ENCODE measurements at places on chromosomes 6 and 20.

DNA sequence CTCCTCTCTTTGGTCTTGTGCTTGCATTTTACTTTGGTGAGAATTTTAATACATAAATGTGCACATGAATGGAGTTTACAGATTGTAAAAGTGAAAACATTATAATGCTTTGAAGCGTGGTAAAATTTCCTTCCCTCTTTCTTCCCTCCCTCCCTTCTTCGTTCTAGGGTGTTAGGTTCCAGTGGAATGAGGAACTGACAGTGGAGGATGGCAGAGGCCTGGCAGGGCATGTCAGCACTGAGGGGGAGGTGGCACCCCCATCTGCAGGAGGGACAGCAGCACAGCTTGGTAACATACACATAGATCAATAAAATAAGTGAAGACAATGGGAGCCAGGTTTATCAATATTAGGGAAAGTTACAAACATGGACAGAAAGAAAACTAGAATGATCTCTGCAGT, 47.5 kb downstream of the RNASET2 start:
- peak; percentile 70 for DNase-seq

DNA sequence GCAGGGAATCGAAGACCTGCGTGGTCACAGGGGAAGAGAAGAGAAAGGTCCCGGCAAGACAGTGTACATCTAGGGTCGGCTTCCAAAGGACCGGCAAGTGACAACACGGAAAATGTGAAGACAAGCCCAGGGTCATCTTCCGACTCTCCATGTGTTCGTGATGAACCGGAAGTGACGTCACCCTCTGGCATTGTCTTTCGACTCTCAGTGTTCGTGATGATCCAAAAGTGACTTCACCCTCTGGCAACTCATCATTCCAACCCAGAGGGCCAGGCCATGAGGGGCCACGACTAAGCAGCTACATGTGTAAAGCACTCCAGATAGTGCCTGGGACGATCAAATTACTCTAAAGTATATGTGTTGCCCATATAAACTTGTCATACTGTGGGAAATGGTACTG, 290.8 kb downstream of the THBS2 start:
- DNase-seq, result no peak

GRCh38 chr20:891058-891705, 25.0 kb downstream of the ANGPT4 start:
- no peak for DNase-seq

GRCh38 chr20:17816804-17817587, 117.2 kb downstream of the BANF2 start:
- DNase-seq, result no peak

DNA sequence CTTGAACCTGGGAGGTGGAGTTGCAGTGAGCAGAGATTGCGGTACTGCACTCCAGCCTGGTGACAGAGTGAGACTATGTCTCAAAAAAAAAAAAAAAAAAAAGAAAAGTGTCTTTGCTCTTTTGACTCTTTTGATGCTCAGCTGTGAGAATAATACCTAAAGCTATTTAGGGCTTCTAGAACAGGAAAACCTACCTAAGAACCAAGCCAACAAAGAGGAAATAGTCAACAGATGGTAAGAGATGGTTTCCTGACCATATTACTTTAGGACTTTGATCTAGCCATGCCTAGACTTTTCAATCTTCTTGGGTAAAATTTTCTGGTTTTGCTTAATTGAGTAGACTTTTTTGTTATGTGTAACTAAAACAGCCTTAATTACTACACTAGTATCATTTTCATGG, 508.1 kb downstream of the EPHA7 start:
- DNase-seq, result peak; percentile 35

DNA sequence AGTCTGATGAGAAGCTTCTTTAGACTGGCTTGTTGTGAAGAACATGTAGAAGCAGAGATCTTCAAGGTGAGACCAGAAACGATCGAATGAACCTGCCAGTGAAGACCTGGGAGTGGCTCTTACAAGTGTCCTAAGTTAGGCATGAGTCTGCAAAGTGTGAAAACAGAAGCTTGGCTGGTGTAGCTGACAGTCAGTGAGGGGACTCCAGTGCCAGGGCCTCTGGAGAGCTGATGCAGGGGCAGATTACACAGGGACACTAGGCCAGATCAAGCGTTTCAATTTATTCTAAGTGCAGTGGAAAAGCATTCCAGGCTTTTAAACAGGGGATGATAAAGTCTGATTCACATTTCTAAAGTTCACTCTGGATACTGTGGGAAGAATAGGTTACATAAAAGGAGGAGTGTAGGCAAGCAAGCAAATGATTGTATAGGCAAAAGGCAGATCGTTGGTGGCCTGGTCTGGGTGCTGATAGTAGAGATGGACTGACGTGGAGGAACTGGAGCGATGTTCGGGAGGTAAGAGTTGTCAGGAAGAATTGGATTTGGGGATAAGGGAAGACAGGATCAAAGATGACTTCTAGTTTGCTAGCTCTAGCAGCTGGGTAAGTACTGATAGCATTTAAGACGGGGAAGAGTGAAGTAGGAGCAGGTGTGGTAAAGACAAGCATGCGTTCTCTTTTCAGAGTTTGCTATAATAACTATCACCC, 133.5 kb downstream of the MAN1A1 start:
- no peak for DNase-seq

GRCh38 chr6:169293196-169293595, 39.5 kb upstream of the THBS2 start:
- no peak for DNase-seq

DNA sequence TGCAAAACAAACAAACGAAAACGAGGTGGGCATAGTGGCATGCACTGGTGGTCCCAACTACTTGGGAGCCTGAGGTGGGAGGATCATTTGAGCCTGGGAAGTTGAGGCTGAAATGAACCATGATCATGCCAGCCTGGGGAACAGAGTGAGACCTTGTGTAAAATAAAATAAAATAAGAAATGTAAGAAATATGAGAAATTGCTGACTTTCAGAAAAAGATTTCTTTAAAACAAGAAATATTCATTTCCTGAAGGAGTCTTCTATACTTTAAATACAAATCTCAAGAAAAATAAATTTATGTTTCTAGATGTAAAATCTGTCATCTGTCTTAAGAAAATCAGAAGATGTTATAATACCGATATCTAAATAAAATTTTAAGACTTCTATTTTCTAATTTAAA, 96.7 kb upstream of the ENPP5 start:
- DNase-seq, result no peak

GRCh38 chr6:72032086-72032485, 145.7 kb downstream of the RIMS1 start:
- no peak for DNase-seq

DNA sequence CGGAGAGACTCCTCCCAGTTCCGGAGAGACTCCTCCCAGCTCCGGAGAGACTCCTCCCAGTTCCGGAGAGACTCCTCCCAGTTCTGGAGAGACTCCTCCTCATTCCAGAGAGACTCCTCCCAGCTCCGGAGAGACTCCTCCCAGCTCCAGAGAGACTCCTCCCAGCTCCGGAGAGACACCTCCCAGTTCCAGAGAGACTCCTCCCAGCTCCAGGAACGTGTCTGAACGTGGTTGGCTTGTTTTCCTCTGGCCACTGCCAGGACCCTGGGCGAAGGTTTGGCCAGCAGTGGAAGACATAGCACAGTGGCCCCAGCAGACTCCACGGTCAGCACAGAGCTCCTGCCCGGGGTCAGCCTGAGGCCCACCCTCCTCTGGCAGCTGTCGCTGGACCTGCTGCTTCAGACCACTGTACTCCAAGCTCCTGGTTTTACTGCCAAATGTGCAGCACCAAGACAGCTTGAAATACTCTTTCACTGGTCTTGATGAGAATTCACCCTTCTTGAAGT, 122.3 kb upstream of the AFDN start:
- no peak for DNase-seq

GRCh38 chr20:46606817-46607190, 44.5 kb downstream of the SLC13A3 start:
- no peak for DNase-seq

DNA sequence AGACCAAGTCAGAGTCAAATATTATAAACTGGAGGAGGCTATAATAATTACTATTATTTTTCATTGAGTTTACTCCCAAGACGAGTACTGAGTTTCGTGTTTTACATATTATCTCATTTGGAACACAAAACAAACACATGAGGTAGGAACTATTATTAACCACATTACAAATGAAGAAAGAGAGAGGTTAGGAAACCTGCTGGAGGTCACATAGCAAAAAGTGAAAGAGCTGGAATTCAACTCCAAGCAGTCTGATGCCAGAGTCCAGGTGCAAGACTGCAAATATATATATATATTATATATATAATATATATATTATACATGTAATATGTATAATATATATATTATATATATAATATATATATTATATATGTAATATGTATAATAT, 7.3 kb downstream of the RNF24 start:
- DNase-seq, result no peak

GRCh38 chr6:94190030-94190429, 770.7 kb upstream of the EPHA7 start:
- no peak for DNase-seq

DNA sequence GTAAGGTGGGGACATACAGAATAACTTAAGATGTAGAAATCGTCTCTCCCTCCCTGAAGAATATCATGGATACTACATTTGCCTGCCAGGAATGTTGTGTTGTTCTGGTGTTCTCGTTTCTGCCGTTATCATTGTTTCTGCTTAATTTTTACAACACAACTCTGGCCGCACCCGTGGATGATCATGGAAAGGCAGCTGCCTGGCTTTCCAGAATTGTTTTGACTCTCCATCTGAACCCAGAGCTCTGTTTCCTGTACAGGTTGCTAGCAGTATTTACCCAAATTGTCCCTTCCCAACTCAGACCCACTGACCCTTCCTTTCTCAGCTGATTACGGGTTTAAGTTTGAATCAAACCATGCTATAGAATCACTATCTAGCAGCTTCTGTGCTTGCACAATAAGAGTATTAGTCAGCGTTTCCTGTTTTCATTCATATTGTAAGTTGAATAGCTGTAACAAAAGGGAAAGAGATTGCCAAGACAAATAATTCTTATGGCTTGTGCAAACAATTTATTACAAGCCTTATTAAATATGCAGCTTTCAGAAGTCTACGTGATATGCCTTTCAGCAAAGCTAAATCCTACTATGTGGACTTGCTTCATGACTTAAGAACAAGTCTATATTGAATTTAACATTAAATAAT, 139.0 kb downstream of the MTHFD1L start:
- peak; percentile 70 for DNase-seq

DNA sequence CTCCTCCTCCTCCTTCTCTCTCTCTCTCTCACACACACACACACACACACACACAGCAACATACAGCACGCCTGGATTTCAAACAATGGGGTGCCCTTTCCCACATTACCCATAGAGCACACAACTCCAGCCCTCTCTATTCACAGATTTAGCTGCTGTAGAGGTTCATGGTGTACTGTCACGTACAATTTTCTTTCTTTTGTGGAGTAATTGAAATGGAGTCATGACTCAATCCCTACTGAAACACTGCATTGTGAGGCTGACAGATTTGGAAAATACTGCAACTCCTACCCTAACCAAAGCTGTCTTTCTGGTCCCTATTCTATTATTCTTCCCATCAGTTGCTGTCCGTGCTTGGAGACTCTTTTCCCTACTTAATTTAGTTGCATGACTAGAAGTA, 166.9 kb downstream of the EDN1 start:
- DNase-seq, result no peak

- peak; percentile 56 for DNase-seq
Observed at GRCh38 chr6:139337830-139338229, 36.6 kb downstream of the CITED2 start.

DNA sequence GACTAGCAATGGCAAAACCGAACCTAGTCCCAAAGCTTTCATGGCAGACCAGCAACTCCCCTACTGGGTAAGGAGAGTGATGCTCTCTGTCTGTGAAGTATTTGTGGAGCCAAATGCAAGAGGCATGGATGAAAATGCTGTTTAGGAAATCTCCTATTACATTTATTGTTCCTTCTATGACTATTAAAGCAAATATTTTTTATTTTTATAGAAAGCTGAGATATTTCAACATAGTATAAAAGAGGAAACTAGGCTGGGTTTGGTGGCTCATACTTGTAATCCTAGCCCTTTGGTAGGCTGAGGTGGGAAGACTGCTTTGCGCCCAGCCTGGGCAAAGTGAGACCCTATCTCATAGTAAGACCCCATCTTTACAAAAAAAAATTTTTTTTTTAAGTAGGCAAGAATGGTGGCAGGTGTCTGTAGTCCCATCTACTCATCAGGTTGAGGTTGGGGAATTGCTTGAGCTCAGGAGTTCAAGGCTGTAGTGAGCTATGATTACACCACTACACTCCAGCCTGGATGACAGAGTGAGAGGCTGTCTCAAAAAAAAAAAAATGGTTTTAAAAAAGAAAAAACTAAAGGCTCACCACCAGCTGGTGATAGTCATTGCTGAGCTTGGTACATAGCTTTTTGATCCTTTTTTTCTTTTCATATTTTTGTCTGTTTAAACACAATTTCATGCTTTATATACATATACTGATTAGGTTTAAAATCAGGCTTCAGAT, 11.3 kb downstream of the KDM1B start:
- DNase-seq, result no peak

DNA sequence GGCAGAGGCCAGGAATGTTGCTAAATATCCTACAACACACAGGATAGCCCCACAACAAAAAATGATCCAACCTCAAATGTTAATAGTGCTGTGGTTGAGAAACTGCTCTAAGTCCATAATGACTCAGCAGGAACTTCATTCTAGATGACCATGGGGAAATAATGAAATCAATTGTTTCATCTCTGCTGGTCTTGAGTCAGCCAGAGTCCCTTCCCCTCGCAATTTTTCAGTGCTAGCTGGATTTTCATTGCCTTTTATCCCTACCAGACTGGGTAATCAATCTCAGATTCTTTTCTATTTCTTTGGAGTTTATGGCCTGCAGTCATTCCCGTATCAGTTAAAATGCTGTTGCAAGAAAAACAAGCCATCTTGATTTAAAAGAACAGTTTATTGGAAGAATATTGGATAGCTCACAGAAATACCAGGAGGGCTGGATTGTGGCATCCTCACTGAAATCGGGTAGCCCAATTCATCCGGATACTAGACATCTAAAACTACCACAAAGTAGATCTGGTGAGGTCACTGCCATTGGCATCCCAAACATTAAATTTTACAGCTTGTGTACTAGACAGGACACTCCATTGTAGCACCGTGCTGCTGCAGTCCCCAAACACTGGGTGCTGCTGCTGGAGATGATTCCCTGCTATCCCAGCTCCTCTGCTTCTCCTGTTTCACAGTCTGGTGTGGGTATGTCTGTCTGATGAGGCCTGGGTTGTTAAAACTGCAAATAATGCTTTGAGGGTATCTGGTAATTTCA, 30.3 kb upstream of the POPDC3 start:
- no peak for DNase-seq

GRCh38 chr6:77173472-77174074, 289.7 kb downstream of the HTR1B start:
- no peak for DNase-seq

DNA sequence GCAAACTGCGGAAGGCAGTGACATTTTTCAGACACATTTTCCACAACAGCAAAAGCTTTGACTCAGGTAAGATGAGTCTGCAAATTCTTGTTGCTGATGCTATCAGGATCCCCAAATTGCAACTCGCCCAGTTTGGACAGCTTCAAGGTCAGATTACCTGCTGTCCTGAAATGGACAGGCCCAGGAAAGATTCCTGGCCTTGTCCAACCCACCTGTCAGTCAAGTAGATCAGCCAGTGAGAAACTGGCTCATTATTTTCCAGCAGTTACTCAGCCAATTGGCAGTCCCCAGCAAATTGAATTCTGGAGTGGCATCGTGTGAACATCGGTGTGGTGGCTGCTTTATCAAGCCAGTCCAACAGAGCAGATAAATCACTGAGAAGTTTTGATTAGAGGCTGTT, 84.5 kb upstream of the SNAP25 start:
- no peak for DNase-seq

- DNase-seq, result no peak
Observed at GRCh38 chr20:57647006-57647932, 27.0 kb upstream of the ZBP1 start.

- no peak for DNase-seq
Observed at GRCh38 chr6:5930143-5930770, 76.5 kb downstream of the NRN1 start.
